ENCODE measurements at places on chromosomes 11 and 22.

GRCh38 chr11:32374261-32374711 lies 61.1 kb downstream of the WT1 start:
- no peak for DNase-seq

DNA sequence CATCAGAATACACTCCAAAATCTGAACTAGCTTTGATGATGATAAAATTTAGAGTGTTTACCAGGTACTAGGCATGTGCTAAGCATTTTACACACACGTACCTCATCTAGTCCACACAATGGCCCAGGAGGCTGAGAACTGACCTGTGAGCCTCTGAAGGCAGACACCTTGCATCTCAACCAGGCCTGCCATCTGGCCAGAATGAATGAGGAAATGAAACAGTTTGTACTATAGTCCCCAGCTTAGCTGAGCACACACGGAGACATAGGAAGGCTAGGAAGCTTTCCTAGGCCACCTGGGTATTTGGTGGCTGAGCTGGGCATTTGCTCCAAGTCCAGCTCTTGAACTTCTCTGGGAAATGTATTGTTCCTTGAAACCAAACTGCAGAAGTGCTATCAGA lies 6.9 kb upstream of the SHANK3 start:
- no peak for DNase-seq

- peak; percentile 24 for DNase-seq
Observed at GRCh38 chr11:14537134-14537599, 17.0 kb upstream of the PSMA1 start.

DNA sequence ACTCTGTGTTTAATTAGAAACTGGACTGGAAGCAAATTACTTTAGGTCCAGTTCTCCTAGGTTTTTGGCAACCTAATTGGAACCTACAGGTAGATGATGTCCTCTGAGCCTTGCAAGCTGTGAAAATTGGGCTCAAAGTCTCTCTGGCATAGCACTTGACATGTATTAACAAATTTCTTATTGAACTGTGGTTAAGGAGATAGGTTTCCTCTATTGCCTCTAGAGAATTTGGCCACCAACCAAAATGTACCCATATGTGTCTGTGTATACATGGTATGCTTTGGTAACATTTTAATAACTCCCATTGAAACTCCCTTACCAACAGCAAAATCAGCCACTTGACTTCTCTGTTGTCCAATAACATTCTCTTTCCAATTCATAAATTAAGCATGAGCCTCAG lies at the start of gene OR4D10:
TSS of gene OR4D10 (plus strand) at position 301 of the 400 bp plus-strand sequence. CDS start 4,115 bp downstream, outside the sequence.
- DNase-seq = no peak

GRCh38 chr11:94862926-94863880 lies 95.0 kb downstream of the AMOTL1 start:
- no peak for DNase-seq

- DNase-seq = no peak
Observed at GRCh38 chr11:72370201-72370600, 64.1 kb downstream of the CLPB start.

DNA sequence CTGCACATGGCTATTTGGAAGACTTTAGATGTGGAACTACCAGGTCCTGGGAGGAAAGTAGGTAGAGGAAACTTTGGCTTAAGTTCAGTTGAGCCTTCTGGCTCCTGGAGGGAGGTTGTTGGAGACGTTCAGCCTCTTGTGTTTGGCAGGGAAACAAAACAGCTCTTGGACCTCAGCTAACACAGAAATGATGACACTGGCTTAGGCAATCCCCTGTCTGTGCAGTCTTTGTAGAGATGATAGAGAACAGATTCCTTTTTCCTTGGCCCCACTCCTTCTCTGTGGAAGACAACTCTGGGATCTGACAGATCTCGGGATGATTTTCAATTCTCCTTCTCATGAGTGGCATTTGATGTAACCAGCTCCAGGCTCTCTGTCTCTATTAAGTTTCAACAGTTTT lies 428.5 kb downstream of the TMEM135 start:
- no peak for DNase-seq

GRCh38 chr11:106156290-106156937 lies 79.0 kb downstream of the AASDHPPT start:
- peak; percentile 22 for DNase-seq

GRCh38 chr11:37089439-37089838 lies 491.4 kb upstream of the RAG2 start:
- DNase-seq = no peak

GRCh38 chr11:84372381-84372950 lies 1086.3 kb upstream of the CCDC90B start:
- no peak for DNase-seq

DNA sequence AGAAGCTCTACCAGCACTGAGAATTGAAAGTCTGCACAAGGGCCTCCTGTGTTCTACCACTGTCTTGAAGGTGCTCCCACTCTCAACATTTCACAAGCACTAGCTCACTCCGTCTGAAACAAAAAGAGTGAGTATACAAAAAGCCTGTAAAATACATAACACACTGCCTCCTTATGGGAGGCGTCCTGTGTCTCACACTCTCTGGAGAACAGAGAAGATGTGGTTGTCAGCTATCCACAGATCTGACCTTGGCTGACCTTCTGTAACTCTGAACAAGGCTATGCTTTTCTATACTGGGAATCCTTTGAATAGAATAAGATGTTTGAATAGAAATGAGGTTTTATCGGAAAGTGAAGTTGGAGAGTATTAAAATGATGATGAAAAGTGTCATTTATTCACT lies 171.3 kb upstream of the TMEM45B start:
- DNase-seq = no peak

- DNase-seq = no peak
Observed at GRCh38 chr11:60264644-60265043, 15.8 kb upstream of the MS4A4A start.

DNA sequence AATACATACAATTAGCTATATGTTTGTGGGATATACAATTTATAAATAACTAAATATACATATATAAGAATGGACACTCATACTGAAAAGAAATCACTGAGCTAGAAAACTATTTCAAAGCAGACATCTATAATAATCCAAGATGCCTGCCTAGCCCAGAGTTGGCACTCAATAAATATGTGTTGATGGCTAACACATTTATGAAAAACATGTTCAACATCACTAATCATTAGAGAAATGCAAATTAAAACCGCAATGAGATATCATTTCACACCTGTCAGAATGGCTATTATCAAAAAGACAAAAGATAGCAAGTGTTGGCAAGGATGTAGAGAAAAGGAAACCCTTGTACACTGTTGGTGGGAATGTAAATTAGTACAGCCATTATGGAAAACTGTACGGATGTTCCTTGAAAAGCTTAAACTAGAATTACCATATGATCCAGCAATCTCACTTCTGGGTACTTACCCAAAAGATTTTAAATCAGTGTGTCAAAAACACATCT lies 29.8 kb downstream of the POU2AF1 start:
- no peak for DNase-seq

DNA sequence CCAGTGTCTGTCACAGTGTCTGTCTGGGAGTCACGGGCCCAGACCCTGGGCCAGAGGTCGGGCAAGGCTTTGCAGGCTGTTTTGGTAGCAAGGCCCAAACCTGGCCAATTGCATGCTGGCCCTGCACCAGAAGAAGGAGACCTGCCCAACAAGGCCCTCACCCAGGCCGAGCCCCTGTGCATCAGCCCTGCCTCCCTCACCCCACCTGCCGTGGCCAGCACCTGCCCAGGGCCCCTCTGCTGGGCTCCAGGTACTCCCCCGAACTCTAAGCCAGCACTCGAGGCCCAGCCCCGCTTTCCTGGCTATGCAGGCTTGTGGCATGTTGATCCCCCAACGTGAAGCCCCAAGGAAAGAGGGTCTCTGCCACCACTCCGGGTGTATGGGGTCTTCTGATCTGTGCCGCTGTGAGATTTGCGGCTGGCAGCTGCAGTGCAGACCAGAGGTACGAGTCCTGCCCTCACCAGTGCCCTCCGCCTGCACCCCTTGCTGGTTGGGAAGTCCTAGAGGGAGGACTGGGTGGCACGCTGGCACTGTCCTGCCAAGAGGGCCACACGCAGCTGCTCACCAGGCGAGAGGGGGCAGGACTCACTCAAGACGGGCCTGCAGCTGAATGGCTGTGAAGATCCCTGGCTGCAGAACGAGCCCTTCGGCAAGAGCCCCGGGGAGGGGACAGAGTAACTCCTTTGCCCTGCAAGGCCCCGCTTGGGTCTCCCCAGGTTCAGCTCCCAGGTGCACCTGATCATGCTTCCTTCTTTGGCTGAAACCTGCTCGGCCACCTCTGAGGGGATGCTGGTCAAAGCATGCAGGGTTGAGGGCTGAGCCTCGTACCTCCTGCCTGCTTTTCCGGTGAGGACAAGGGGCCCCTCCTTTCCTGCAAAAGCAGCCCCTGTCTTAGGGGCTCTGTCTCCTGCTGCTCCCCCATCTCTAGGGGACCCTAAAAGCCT lies 6.7 kb upstream of the SEPTIN5 start:
- no peak for DNase-seq

DNA sequence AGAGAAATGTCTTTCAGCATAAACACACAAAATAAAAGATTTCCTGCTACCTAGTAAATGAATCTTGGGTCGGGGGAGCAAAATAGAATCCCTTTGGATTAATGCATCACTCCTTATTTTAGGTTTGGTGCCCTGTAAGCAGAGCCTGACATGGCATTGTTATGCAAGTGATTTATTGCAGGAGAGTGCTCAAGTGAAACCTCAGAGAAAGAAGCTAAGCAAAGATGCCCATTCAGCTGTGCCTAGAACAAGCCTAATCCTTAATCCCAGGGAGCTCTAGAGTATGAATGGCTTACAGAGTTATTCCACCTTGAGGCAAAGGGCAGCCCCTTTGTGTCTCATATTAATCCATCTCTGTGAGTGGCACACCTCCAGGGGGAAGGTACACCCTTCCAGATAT lies 21.1 kb downstream of the C11orf87 start:
- no peak for DNase-seq

DNA sequence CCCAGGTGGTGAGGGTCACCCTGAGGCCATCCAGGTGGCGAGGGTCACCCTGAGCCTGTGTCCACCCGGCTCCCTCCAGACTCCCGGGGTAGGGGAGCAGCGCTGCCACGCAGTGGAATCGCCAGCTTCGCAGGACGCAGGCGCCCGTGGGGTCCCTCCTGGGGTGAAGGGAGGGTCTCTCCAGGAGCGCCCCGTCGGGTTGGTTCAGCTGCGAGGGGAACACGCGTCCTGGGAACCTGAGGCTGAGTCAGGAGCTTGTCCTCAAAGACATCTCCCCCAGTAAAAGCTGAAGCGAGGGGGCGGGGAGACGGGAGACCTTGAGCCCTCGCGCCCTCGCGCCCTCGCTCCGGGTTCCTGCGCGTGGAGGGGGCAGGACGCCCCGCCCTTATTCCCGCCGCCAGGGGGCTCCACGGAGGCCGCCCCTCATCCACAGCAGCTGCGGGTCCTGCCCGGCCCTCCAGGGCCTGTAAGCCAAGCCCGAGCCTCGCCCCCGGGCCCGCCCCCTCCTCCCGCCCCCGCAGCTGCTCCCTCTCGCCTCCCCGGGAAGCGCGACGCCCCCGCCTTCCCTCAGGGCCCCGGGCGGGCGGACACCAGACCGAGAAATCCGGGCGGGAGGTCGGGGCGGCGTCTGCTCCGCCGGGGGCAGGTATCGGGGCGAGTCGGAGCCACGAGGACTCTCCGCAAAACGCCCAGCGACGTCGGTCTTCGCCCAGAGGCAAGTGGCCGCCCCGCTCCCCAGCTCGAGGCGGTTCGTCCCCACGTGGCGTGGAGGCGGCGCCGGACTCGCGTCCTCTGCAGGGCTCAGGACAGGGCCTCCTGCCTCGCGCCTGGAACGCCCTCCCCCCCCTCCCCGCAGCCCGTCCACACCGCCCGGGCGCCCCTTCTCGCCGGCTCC lies 22.8 kb downstream of the PIM3 start:
- DNase-seq = no peak

DNA sequence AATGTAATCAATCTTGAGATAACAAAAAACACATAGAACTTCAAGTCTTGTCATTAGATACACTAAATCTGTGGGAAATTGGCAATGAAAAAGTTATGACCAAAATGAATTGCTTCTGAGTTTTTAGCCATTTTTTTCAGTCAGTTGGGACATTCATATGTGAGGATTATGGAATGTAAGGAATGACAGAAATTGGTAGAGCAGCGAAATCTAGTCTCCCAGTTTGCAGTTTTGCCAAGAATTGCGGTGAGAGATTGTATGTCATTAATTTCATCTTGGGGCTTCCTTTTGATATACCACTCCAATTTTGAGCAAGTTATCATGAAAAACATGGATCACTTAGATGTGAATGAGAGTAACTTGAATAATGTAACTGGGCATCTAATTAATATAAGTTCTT lies 49.9 kb downstream of the SIK2 start:
- DNase-seq = no peak

DNA sequence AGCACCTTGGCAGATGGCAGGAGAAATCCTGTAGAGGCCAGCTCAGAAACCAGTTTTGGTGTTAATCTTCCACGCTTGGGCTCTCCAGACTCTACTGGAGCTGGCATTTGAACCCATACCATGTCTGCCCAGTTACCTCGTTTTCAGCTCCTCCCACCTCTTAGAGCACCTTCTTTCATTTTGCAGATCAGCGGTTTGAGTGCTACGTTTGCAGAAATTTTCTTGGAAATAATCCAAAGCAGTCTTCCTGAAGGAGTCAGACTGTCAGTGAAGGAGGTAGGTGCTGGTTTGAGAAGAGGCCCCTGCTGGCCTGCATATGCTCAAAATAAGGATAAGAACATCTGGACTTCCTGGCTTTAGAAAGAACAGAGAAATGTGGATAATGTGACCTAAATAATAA lies 13.7 kb downstream of the COA4 start:
- DNase-seq = no peak

GRCh38 chr11:45906096-45906682 lies 882 bp downstream of the FREY1 start:
- DNase-seq = no peak

All from NCI-H1092 treated with DMSO at 0.1 percent for 48 hours (cell line).